Amniotic stem cell (primary cell): ENCODE measurements at places on chromosomes 11 and 22.

- DNase-seq = no peak
Measured at GRCh38 chr11:36953976-36954375, 355.9 kb upstream of the RAG2 start.

GRCh38 chr11:18540207-18541009 lies 13.7 kb upstream of the TSG101 start:
- no peak for DNase-seq

DNA sequence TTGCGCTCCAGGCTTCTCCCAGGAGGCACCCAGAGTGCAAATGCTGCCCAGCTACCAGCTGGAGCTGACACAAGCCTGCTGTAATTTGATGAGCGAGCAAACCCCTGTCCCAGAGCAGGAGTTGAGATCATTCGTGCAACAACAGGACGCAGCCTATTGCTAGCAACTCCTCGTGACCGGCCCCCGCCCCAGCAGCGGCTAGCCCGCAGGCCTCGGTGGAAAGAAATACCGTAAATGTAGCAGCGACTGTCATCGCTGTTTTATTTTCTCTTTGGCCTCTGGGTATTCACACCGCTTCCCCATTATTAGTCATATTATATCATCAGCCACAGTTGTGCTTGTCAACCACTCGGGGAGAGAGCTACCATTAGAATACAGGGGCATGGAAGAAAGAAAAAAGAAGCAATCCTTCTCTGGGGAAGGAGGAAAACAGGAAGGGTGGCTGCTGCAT lies 59.2 kb upstream of the ATXN10 start:
- peak; percentile 37 for DNase-seq

GRCh38 chr11:67371911-67372320 lies 1.5 kb downstream of the CLCF1 start:
- DNase-seq = no peak

DNA sequence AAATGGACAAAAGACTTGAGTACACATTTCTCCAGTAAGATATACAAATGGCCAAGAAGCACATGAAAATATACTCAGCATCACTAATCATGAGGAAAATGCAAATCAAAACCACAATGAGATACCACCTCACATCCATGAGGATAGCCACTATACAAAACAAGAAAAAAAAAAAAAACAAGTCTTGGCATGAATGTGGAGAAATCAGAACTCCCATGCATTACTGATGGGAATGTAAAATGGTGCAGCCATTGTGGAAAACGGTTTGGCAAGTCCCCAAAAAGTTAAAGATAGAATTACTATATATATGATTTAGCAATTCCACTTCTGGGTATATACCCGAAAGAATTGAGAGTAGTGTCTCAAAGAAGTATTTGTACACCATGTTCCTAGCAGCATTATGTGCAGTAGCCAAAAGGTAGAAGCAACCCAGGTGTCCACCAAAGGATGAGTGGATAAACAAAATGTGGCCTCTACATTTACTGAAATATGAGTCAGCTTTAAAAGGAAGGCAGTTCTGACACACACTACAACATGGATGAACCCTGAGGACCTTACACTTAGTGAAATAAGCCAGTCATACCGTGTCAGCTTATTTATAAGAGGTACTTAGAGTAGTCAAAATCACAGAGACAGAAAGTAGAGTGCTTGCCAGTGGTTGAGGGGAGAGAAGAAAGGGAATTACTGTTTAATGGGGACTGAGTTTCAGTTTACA lies 146.3 kb downstream of the WNT7B start:
- no peak for DNase-seq

- DNase-seq = no peak
Measured at GRCh38 chr11:103596315-103596714, 440.1 kb upstream of the DDI1 start.

- DNase-seq = no peak
Measured at GRCh38 chr11:122046846-122047245, 69.2 kb downstream of the BLID start.

GRCh38 chr11:129933891-129934290 lies 38.5 kb upstream of the NFRKB start:
- no peak for DNase-seq

- DNase-seq = no peak
Measured at GRCh38 chr11:35487532-35488078, 37.8 kb downstream of the PAMR1 start.

DNA sequence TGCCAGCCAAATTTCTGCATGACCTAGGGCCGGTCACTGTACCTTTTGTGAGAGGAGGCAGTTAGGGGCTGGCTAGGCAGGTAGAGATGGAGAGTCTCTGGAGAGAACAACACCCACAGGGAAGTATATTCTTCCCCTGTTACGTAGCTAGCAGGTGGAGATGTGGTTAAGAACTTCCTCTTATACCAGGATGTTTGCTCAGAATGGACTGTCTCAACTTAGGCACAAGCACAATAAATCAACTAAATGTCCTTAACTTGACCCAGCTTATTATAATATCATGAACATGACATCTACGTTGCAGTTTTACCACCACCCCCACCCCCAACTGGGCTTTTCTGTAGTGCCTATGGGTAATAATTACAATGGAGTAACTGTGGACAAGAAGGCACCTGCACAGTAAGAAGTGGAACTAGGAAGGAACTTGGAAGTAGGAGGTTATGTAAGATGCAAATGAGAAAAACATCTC lies 60.7 kb upstream of the MPEG1 start:
- DNase-seq = no peak

DNA sequence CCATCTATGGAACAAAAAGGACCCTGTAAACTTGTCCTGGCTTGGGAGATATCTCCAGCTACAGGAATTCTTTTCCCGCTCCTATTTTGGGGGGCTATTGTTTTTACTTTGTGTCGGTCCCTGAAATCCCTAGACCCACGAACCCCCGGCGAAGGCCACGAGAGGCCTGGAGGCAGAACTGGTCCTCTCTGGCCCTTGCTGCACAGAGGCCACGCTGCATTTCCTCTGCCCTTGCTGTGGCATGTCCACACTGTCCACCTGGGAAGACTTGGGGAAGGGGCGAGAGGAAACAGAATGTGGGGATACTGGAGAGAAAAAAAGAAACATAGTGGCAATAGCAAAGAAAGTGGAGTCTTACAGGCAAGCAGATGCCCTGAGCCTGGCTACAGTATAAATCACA lies 2.3 kb upstream of the ANO1 start:
- no peak for DNase-seq

DNA sequence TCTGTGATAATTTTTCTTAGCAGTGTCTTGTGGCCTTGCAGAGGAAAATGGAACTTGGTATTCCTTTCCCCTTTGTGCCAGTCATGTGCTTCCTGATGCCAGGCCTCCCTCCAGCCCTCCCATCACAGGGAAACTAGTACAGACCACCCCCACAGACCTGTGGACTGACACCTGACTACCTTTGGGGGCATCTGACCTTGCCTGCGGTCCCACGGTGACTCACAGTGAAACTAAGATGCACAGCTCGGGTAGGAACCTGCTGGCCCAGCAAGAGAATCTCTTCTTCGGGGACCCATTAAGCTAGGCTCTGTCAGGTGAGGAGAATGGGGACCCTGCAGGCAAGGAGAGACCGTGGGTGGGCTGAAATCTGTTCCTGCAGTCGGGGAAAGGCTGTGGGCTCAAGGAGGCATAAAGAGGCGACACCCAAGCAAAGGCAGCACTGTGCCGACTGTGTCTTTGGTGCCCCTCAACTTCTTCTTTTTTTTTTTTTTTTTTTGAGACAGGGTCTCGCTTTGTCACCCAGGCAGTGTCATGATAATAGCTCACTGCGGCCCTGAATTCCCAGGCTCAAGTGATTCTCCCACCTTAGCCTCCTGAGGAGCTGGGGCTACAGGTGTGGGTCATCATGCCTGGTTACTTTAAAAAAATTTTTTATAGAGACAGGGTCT lies 20.8 kb upstream of the PEX26 start:
- no peak for DNase-seq

GRCh38 chr22:41364233-41364632 lies 17.5 kb upstream of the TEF start:
- no peak for DNase-seq

DNA sequence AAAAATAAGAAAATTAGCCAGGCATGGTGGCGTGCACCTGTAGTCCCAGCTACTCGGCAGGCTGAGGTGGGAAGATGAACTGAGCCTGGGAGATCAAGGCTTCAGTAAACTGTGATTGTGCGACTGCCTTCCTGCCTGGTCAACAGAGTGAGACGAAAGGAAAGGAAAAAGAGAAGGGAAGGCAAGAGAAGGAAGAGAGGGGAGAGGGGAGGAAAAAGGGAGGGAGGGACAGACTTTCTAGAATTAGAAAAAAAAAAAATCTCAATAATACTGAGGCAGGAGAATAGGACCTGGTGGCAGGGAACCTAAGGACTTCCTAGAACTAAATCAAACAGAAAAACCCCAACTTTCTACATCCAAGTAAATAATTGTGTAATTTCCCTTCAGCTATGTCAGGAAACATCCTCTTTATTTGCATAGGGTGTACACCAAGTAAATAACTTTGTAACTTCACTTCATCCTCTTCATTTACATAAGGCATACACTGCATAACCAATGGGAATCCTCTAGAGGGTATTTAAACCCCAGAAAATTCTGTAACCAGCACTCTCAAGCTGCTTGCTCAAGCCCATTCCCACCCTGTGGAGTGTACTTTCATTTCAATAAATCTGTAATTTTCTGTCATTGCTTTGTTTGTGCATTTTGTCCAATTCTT lies 8.7 kb downstream of the SBF2 start:
- no peak for DNase-seq

- no peak for DNase-seq
Measured at GRCh38 chr11:27397624-27398399, 34.8 kb upstream of the CCDC34 start.

DNA sequence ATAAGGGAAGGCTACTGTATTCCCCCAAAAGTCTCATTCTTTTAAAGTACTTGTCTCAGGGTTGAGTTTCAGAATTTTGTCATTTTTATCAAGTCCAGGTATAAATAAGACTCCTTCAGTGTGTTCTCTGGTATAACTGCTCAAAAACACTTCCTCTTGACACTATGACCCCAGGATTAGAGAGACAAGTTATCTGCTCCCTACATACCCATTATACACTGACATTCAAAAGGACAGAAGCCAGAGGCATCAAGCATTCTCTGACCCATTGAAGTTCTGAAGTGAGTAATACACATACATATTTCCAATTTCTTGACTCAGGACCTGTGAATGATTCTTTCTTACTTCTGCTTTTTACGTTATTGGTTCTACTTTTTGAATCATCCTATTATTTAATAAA lies 447.8 kb upstream of the CNTN5 start:
- DNase-seq = no peak

- DNase-seq = no peak
Measured at GRCh38 chr11:120898568-120898967, 125.3 kb upstream of the TBCEL start.

DNA sequence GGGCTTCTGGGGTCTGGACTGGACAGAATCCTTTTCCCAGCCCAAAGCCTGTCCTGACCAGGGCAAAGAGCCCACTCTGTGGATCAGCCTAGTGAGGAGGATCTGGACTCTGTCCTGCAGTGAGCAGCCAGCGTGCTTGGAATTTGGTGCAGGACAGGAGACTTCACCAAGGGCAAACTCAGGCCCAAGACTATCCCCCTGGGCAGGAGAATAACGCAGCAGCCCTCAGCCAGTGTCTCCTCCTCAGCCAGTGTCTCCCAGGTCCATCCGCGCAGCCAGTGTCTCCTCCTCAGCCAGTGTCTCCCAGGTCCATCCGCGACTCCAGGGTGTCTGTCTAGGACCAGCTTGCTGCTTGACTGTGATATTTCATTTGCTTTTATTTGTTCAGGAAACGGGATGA lies 1334.0 kb downstream of the TBC1D22A start:
- DNase-seq = no peak
